ENCODE measurements at places on chromosomes 2 and 18.

DNA sequence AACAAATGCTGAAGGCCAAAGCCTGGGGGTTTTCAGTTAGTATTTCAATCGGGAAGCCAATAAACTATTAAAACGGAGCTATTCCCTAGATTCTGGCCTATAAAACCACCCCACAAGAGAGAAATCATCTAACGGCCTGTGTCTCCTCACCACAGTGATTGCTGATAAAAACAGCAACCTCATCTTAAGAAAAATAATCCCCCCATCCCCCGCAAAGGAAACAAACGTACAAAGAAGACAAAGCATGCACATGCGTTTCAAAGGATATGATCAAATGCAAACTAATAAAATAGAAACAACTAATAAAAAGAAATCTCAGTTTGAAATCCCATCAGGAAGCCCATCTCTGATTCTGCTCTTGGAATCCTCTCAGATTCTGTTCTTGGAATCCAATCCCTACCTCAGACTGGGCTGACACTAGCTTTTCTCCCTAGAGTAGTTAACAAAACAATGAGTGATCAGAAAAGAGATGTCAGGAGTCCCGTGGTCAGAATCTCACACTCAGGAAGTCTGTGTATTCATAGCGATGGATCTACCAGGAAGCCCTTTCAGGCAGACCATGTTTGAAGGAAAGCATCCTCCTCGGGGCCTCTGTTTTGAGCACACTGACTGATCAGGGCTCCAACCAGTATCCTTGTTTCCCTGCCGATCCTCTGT is 150.7 kb downstream of the THADA start:
- no peak for DNase-seq

DNA sequence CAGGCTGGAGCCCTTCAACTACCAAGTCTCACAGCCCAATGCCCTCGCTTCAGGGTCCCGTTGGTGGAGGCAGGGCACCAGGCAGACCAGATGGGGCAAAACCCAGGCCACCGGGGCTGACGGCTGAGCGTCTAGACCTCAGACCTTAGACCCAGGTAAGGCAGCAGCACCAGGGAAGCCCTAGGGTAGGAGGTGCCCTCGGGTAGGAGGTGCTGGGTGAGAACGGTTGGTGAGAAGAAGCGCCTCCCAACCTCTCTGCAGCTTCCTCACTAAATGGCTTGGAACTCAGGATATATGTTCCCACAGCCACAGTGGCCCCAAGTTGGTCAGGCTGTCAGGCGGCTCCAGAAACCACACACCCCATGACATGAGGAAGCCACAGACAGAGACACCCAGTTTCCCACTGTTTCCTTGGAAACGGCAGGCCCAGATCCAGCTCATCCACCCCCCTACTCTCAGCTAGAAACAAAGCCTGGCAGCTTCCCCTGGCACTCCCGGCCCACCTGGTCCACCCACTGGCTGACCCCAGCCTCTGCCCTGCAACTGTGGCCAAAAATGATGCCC is 13.1 kb upstream of the MLPH start:
- DNase-seq, result no peak

GRCh38 chr2:28547223-28547860 is 51.5 kb downstream of the PLB1 start:
- no peak for DNase-seq

GRCh38 chr2:37792366-37792765 is 120.9 kb upstream of the CDC42EP3 start:
- no peak for DNase-seq

DNA sequence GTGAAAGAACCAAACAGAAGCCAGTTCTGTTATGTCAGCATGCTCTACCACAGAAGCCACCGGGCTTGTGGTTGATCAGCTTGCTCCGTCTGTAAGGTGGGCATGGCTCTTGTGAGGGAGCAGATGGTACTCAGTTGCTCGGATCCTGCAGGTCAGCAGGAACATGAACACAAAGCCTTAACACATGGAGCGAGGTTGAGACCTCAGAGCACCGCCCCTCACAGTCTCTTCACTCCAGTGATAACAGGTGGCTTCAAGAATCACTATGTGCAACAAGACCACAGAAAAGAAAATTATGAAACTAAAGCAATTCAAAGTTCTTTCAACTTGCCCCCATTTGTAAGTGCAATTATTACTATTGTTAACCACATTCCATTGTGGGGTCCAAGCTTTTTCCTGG is 72.1 kb downstream of the OSBPL6 start:
- DNase-seq, result no peak

DNA sequence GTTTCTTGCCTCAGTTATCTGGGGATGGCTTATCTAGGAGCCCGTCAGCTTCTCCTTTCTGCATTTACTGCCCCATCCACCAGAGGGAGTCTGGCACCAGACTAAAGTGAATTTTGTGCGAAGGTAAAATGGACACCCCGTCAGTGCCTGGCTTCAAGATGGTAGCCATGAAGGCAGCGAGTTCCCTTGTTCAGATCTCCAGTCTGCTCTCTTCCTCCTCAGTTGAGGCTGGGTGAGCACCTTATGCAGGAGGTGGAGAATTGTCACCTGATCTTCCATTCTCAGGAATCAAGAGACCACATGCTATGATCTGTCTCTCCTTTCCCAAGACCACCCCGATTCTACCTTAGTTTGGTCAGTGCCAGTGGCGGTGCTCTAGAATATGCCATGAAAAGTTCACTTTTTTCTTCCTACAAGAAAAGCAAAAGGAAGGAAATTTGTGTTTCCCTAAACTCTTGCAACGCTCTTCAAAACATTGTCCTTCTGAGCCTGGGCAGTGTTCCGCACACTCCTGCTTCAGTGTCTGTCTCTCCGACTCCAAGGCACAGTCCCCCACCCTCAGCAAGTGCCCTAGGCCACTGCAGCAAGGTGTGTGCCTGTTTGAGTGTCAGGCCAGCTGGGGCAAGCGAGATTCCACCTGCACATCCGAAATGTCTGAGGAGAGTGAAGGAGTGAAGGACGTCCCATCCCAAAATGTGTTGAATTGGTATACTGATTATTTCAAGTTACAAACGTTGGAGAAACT is 168.6 kb downstream of the SS18 start:
- no peak for DNase-seq

- no peak for DNase-seq
Observed at GRCh38 chr2:9892236-9892635, 49.0 kb downstream of the TAF1B start.

DNA sequence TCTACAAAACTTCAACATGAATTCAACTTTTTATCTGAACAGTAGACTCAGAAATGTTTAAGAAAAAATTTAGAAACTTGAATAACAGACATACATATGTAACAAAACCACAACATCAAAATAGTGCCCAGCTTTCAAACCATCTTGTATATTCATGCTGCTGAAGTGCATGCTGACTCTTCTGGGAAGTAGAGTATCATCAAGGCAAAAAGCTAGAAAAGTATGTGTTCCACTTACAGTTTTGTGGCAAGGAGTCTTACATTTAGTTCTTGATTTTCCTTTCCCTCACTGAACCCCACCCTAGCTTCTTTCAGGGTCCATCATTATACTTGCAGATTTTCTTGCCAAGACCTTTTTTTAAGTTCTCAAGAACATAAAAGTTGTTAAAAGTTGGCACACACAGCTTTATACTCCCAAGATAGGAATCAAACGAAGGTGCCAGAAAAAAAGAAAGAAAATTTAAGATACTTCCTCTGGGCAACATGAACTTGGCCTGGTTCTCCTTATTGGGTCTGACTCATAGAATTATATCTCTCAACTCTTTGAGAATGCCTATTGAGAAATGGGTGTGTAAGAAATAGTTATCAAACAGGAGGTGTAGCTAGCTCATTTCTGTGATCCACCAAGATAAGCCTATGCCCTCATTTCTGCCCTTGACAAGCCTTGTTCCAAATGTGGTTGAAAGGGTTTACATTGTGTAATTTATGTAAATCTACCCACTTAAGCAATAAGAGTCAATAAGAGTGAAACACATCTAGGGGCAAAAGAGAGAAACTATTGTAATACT is 667.6 kb upstream of the ACVR2A start:
- DNase-seq, result no peak

DNA sequence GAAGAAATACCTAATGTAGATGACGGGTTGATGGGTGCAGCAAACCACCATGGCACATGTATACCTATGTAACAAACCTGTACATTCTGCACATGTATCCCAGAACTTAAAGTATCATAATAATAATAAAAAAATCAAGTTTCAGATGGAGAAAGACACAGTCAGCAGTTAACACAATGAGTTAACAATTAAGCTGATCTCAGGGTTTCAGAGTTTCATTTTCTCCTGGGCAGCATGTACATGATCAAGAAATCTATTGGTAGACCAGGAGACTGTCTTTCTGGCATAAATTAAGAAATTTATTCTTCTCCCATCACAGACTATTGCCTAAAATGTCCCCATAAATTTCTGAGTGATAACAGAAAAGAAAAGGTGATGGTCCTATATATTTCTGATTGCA is 155.3 kb downstream of the RAD51AP2 start:
- DNase-seq, result no peak

DNA sequence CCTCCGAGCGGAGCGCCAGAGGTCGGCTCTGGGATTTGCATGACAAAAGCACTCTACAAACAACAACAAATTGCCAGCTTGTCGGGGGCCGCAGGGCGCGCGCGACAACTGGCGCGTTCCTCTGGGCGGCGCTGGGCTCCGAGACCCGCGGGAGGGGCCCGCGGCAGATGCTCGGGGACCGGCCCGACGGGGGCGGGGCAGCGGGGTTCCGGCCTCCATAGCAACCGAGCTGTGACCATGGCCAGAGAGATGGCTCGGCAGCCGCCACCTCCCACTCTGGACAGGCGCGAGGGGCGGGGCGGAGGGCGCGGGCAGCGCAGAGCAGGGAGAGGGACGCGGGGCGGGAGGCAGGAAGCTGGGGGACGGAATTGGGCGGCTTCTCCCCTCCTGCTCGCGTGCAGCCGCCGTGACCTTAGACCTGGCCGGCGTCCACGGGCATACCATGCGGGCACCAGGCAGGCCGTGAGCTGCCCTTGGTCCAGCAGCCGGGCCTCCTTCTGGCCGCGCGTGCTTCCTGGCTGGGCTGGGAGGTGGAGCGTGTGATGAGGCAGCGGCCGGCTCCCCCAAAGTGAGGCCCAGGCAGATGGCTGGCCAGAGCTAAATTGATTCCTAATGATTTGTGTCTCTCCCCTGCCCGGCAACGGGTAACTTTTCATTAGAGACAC is 171.5 kb downstream of the CELF4 start:
- peak; percentile 59 for DNase-seq

GRCh38 chr2:95760806-95761525 is 169.2 kb downstream of the TRIM43 start:
- peak; percentile 46 for DNase-seq

- DNase-seq, result no peak
Observed at GRCh38 chr2:198143793-198144192, 339.4 kb downstream of the PLCL1 start.

DNA sequence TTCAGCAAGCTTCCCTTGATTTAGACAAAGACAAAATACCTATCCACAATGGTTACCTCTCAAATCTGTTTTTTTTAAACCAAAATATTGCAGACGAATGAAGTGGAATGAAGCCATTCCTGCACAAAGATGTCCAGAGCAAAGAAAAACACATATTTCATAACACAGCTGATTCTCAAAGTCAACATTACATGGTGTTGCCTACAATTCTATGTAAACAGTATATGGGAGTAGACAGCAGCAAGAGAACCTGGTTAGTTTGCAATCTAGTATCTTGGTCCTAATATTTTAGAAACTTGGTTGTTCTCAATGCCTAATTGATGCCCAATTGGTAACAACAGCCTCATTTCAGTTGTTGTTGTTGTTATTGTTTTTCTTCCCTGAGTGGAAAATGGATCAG is 1240.9 kb upstream of the CHAC2 start:
- DNase-seq, result no peak

GRCh38 chr18:79531386-79531785 is 135.7 kb downstream of the NFATC1 start:
- no peak for DNase-seq

GRCh38 chr2:41903474-41904135 is 144.2 kb upstream of the PKDCC start:
- no peak for DNase-seq

DNA sequence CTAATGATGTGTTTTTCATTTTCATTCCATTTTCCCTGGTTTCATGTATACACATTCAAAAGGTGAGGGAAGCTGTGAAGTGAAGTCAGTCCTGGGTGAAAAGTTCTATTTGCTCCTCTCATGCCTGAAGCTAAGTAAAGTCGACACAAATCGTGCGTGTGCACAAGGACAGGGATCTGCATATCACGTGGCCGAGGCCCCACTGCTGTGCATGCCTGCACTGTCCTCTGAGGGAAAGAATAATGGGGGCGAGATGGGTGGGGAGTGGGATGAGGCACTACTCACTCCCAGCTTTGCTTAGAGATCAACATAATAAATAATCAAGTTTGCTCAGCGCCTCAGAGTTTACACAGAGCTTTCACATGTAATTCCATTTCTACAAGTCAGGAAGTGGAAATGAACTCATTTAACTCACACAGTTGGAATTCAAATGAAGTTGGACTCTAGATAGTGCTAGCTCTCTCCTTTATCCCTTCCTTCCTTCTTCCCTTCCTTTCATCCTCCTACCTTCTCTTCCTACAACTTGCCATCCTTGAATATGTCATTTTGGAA is 5.1 kb upstream of the PTPRM start:
- DNase-seq, result no peak

- no peak for DNase-seq
Observed at GRCh38 chr18:57744211-57744694, 58.9 kb downstream of the ATP8B1 start.

GRCh38 chr2:108316461-108317258 is 28.0 kb downstream of the SULT1C2 start:
- no peak for DNase-seq

- no peak for DNase-seq
Observed at GRCh38 chr2:224893848-224894247, 148.4 kb downstream of the DOCK10 start.

GRCh38 chr2:135150725-135151124 is 98.6 kb downstream of the RAB3GAP1 start:
- DNase-seq, result no peak

GRCh38 chr2:240048237-240048636 is 5.1 kb downstream of the OR6B3 start:
- no peak for DNase-seq

- no peak for DNase-seq
Observed at GRCh38 chr18:57789090-57789489, 14.0 kb downstream of the ATP8B1 start.

- DNase-seq, result no peak
Observed at GRCh38 chr2:240134956-240135520, 1.1 kb downstream of the COPS9 start.

GRCh38 chr2:207935121-207935990 is 90.0 kb downstream of the PLEKHM3 start:
- no peak for DNase-seq

- DNase-seq, result no peak
Observed at GRCh38 chr2:148623086-148623485, 21.5 kb upstream of the EPC2 start.

Data from AG04450 (cell line).